ENCODE measurements at places on chromosomes 3 and 15.

GRCh38 chr15:99438691-99439523 lies 126.9 kb upstream of the MEF2A start:
- DNase-seq: no peak

DNA sequence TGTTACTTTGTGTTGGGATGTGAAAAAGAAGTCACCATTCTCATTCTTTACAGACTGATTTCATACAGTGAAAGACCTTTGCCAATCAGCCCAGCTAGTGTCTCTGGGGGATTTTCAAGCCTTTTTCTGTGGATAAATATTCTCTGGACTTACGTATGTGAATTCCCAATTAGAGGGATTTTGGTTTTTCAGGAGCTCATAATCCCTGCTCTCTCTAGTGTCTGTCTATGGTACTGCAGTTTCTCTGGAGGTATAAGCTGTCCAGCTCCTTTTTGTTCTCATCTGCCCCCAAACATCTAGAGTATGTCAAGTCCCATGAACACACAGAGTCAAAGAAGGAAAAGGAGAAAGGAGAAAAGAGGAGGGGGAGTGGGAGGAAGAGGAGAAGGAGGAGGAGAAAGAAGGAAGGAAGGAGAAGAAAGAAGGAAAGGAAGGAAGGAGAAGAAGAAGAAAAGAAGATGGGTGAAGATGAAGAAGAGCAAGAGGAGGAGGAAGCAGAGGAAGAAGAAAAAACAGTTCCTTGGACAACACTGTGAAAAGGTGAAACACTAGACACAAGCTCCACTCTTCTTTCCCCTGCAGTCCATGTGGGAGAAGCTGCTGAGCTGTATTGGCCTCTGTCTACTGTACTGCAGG lies 218.6 kb downstream of the GREM1 start:
- peak; percentile 40 for DNase-seq

GRCh38 chr3:32952369-32953077 lies 1.1 kb downstream of the CCR4 start:
- no peak for DNase-seq

DNA sequence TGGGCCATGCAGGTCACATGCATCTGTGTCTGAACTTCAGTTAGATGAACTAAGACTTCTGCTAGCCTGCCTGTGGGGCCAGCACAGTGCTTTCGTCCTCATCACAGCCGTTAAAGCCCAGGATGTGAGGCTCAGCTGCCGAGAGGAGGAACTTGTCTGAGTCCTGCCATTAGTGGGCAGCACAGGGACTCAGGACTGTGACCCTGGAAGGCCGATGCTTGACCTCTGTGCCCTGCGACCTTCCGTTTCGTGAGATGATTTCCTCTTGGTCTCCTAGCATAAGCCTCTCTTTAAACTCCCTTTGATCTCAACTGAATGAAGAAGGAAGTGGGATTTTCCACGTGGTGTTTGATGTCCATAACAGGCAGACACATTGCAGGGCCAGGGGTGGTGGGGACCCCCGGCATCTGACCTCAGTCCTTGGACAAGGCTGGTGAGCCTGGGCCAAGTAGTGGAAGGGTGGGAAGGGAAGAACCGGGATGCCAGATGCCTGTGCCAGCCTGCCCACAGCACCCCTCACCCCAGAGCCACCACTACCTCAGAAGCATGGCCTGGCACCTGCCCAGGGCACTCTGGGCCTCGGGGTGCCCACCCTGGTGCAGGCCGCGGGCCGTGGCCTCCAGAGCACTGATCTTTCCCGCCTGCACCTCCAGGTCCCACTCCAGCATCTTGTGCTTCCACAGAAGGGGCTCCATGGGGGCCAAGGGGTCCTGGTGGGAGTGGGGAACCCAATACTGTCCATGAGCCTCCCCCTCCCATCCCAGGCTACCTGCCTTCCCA lies 21.6 kb downstream of the PLA2G4B start:
- DNase-seq: no peak

- peak; percentile 78 for DNase-seq
These were observed 94.7 kb downstream of the LINGO1 start for GRCh38 chr15:77538027-77538451.

- no peak for DNase-seq
These were observed 135.6 kb upstream of the ABI3BP start for GRCh38 chr3:101128786-101129185.

DNA sequence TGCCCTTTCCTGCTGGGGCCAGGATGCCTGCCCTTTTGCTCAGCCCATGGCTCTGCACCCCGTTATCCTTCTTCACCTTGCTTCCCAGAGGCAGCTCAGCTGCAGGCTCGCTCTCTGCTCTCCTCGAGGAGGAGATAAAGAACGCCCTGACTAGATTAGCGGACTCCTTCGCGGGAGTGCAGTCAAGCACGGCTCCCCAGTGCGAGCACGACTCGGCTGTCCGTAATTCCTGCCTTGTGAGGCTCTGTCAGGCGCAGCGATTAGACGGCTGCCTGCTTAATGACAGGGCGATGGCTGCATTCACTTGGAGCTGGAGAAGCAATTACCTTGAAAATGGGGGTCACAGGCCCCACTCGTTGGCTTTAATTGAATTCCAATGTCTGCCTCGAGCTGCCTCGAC lies 25.9 kb downstream of the TLE3 start:
- DNase-seq: peak; percentile 39

- no peak for DNase-seq
These were observed 28.2 kb downstream of the ARIH1 start for GRCh38 chr15:72502220-72502809.

DNA sequence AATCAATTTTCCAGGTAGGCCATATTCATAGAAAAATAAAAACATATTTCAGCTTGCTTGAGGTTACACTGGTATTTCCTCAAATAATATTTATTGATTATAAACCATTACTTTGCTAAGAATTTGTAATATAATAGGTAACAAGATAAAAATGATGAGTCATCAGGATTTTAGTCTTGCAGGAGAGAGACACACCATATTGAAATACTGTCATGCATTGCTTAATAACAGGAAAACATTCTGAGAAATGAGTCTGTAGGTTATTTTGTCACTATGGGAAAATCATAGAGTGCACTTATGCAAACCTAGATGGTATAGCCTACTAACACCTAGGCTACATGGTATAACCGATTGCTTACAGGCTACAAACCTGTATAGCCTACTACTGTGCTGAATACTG lies 990.5 kb downstream of the OTOL1 start:
- no peak for DNase-seq

DNA sequence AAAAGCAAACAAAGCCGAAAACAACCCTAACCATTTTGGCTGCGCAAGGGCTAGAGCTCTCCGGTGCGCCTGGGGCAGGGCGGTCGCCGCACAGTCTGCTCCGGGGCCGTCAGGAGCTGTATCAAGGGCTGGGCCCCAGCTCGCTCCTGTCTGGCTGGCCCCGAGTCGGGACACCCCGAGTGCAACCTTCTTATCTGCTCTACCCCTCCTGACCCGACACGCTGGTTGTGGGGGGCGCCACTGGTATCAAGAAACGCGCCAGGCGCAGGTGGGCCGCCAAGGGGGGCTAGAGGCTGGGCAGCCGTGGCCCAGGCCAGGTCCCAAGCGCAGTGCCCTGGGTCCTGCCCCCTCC lies 36.0 kb downstream of the NR2F2 start:
- no peak for DNase-seq

DNA sequence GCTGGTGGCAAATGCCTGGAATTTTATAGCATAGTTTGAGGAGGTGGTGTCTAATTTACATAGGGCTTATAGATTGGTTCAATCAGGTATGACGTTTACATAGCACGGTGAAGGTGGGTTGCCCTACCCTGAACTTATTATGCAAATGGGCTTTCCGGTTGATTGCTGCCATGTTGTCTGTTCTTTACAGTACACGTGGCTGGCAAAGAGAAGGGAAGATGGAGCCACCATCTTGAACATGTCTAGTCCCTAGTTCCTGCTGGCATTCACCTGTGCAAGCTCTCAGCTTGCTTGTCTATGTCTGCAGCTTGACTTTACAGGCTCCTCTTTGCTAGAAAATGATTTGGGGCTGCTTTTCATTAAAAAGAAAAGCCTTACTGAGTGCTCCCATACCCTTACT lies 14.0 kb upstream of the STAC start:
- no peak for DNase-seq

GRCh38 chr3:5458526-5458925 lies 271.0 kb downstream of the EDEM1 start:
- no peak for DNase-seq

- DNase-seq: no peak
These were observed 6.8 kb downstream of the TLNRD1 start for GRCh38 chr15:81007428-81008064.

- DNase-seq: no peak
These were observed 78.8 kb upstream of the CTNNB1 start for GRCh38 chr3:41120460-41120859.

DNA sequence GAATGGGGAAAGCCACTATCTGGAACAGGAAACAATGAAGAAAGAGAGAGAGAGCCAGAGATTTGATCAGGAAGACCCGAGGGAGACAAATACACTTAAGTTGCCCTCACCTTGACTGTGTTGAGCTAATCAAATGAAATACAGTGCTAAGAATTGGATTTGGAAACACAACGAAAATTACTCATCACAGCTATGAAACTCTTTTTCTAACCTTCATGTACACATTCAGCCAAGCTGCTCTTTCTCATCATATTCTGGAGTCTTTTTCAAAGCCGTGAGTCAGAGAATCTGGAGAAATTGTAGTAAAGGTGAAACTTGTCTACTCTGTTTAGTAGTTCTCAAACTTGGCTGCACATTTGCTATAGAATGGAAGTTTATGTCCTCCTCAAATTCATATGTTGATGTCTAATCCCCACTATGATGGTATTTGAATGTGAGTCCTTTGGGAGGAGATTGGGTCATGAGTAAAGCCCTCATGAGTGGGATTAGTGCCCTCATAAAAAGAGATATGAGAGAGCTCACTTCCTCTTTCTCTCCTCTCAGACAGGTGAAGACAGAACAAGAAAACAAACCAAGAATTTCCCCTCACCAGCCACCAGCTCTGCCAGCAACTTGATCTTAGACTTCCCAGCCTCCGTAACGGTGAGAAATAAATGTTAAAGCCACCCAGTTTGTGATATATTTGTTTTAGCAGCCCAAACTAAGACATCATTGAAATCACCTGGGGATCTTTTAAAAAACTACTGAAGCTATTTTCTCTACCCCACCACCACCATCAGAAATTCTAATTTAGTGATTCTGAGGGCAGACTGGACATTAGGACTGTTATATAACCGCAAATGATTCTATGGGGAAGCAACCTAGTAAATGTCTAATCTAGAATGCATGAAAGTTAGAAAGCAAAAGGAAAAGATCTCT lies 143.6 kb upstream of the GRM7 start:
- peak; percentile 2 for DNase-seq

DNA sequence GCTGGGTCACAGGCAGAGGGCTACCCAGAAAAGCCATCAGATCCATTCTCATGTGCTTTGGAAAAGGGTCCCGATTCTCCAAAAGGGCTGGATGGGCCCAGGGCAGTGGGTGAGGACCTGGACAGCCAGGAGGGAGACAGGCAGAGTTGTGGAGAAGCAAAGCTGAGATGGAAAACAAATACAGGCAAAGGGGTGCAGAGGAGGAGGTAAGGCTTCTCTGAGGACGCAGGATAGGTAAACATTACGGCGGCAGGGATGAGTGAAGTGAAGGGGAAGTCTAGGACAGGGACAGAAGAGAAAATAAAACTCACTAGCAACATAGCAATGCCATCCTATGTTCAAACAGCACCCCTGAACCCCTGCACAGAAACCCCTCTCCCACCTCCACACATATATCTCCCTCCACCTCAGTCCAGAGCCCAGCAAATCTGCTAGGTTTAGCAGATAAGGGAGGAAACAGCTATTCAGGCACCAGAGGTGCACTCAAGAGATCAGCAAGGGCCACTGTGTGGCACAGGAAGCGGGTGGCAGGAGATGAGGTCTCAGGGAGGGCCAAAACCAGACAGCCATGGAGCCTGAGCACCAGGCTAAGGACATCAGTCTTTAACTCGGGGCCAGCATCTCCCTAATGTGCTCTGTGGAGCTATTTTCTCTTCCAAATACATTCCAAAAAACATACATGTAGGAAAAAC lies 51.3 kb downstream of the HOMER2 start:
- no peak for DNase-seq

DNA sequence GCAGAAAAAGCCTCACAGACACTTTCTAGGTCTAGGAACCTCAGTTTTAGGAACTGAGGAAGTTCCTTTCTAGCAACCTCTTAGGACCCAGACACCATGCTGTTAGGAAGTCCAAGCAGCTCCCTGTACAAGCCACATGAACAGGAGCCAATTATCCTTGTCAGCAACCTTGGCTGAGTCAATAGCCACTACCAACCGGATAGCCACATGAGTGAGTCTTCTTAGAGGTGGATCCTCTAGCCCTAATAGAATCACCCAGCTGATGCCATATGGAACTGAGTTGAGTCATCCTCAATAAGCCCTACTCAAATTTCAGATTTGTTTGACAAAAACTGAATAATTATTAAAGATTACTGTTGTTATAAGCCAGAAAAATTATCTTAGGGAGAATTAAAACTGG lies 256.2 kb downstream of the NLGN1 start:
- no peak for DNase-seq

DNA sequence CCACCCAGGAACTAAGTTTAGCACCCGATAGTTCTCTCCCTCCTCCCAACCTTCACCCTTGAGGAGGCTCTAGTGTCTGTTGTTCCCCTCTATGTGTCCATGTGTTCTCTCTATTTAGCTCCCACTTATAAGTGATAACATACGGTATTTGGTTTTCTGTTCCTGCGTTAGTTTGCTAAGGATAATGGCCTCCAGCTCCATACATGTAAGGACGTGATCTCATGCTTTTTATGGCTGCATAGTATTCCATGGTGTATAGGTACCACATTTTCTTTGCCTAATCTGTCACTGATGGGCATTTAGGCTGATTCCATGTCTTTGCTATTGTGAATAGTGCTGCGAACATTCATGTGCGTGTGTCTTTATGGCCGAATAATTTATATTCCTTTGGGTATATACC lies 66.9 kb upstream of the TRA2B start:
- DNase-seq: no peak

GRCh38 chr3:170049146-170050000 lies 11.6 kb downstream of the GPR160 start:
- DNase-seq: no peak

DNA sequence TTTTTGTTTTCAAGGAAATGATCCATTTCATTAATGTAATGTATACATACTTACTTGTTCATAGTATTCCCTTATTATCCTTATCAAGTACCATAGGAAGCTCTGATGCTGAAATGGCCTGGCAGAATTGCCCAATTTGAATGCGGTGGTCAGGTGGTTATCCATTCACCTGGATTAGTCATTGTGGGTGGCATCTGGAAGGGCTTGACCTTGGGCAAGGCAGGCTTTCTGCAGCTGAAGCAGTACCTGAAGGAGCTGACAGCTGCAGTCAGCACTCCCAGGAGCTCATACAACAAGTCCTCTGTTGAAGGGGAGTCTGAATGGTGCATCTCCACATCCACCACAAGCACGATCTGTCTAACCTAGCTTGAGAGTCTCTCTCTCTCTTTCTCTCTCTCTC lies 12.2 kb upstream of the IQCF5 start:
- no peak for DNase-seq

Measured in B cell (primary cell).